ENCODE measurements at places on chromosomes 1 and 21.

GRCh38 chr21:41079159-41079558 lies 88.8 kb upstream of the BACE2 start:
- DNase-seq = no peak

- peak; percentile 43 for DNase-seq
These were observed 5.7 kb upstream of the TPRG1L start for GRCh38 chr1:3618881-3619671.

- DNase-seq = no peak
These were observed 19.6 kb upstream of the C1orf159 start for GRCh38 chr1:1135339-1136136.

DNA sequence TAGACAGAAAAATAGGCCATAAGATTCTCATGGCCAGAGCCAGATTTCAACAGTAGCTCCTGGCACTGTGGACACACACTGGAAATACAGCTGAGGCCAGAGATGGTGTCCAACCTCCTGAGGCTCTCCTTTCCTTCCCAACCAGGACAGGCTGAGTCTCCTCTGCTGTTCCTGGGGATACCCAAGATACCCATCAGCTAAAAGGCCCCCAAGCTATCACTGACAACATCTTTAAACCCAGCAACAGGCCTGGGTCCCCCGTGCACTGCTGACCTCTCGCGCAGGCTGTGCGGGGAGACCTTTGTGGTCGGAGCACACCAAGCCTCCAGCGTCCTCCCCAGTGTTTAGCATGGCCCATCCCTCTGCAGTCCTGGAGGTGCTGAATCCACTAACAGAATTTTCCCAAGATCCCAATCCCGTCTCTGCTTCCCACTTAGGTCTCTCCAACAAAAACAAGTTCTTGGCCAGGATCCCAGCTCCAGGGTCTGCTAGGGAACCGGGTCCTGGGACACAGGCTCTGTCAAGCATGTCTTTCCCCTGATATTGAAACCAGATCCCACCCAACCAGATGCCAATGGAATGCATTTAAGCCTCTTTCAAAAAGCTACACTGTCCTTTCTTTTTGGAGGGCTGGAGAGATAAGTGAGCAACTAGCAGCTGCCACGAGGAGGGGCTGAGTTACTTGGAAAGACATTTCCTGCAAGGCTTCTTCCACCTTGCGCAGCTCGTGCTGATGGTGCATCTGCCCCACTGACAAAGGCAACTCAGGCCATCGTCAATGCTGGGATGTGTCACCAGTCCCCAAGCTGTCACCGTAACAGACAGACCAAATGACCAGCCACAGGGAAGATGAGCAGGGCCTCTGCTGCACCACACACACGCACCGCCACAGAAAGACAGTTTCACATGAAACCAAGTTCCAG lies 73.2 kb downstream of the BCAR3 start:
- DNase-seq = no peak

GRCh38 chr1:41608211-41608610 lies 123.7 kb upstream of the EDN2 start:
- no peak for DNase-seq

GRCh38 chr1:3820316-3820715 lies 24.0 kb upstream of the LRRC47 start:
- no peak for DNase-seq
